ENCODE measurements at places on chromosomes 6 and 20. TPM values are rescaled to one million over a fixed set of nuclear protein-coding genes. Genes with fewer than 3 reads are reported as not detected.

DNA sequence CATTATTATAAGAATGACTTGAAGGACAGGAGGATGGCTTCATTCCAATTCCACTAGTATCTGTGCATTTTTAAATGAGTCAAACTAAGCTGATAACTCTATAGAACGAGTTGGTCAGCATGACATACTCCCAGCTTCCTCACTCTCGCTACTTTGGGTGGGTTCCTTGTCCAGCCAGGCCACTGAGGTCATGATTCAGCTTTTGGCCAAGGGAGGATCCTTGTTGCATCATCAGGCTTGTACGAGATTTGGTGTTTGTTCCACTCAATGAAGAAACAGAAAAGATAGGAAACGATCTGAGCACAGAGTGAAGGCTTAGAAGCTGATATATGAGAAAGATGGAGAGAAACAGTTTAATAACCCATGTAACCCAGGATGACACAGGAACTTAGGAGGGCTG, 19.8 kb downstream of the NEDD9 start:
- H3K27me3 ChIP-seq = no peaks in the 10 kb centered on the region

GRCh38 chr20:16556301-16556700, 16.9 kb downstream of the KIF16B start:
- no peak overlapping the region for H3K27ac ChIP-seq
- no peaks in the 10 kb centered on the region for H3K36me3 ChIP-seq
- peaks cover 14% of the 10 kb centered on the region for H3K4me1 ChIP-seq
- H3K4me3 ChIP-seq = no peak overlapping the region
- no peaks in the 10 kb centered on the region for H3K27me3 ChIP-seq

- H3K36me3 ChIP-seq = no peaks in the 10 kb centered on the region
- DNase-seq = no peak
- H3K4me3 ChIP-seq = no peak overlapping the region
- no peaks in the 10 kb centered on the region for H3K4me1 ChIP-seq
Measured at GRCh38 chr6:4451081-4451480, 315.7 kb upstream of the ECI2 start.

- no peaks in the 10 kb centered on the region for H3K4me1 ChIP-seq
- H3K4me3 ChIP-seq = no peak overlapping the region
- H3K27me3 ChIP-seq = no peaks in the 10 kb centered on the region
Measured at GRCh38 chr20:13141546-13141945, 79.5 kb upstream of the ISM1 start.

- DNase-seq = no peak
- peak overlapping the region; percentile 69 for H3K27ac ChIP-seq
Measured at GRCh38 chr6:142887517-142887916, 57.5 kb downstream of the HIVEP2 start.

DNA sequence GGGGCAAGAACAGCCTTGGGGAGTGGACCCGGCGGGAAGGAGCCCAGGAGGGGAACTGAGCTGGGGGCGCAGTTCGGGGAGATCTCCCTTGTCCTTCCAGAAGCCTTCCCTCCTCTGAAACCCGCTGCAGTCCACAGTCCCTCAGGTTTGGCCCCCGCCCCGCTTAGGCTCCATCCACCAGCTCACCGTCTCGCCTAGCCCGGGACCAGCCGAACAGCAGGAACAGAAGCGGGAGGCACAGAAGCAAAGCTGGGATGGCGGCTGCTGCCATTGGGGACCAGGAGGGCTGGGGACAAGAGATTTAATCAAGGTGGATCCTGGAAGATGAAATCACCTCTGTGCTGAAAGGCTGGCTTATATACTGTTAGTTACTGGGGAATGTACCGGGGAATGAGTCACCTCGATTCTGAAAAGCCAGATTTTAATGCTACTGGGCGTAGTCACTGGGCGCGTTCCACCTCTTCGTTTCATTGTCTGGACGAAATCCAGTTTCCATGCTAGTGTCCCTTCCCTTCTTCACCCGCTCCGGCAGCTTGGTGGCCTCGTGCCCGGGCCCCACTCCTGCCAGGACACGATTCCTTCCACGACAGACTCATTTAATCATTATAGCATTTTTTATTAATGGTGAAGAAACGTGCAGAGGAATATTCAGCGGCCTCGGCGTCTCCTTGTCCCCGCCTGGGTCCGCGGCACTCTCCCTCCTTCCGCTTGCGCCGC, at the start of gene RAET1L:
Gene RAET1L, minus strand, starts transcription at position 332 of the 717 bp plus-strand sequence. Its CDS starts 61 bp downstream, at position 271.
- no peaks in the 10 kb centered on the region for H3K36me3 ChIP-seq
- no peak for DNase-seq
- no peak within 1 kb of the TSS for H3K27ac ChIP-seq

DNA sequence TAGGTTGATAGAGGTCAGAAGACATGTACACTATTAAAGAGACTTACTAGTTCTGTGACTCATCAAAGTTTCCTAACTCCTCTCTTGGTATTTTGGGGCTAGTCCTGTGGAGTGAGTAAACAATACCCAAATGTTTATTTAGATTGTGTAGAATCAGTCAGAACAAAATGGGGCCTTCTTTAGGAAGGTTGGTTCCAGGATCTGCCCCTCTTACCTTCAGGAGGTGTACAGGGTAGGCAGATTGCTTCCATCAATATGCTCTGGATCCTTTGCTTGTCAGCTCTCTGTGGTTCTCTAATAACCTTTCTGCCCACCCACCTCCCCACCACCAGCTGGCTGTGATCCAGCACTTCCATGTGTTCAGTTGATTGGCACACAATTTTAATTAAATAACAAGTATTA, 107.0 kb downstream of the POPDC3 start:
- no peak for DNase-seq
- no peaks in the 10 kb centered on the region for H3K36me3 ChIP-seq
- H3K27me3 ChIP-seq = no peaks in the 10 kb centered on the region
- no peak overlapping the region for H3K4me3 ChIP-seq
- no peak overlapping the region for H3K27ac ChIP-seq
- no peaks in the 10 kb centered on the region for H3K4me1 ChIP-seq

GRCh38 chr6:144334150-144334708, 49.1 kb downstream of the UTRN start:
- H3K27me3 ChIP-seq = no peaks in the 10 kb centered on the region
- DNase-seq = peak; percentile 90
- peak overlapping the region; percentile 14 for H3K4me3 ChIP-seq
- H3K36me3 ChIP-seq = no peaks in the 10 kb centered on the region
- peaks cover 70% of the 10 kb centered on the region for H3K4me1 ChIP-seq

DNA sequence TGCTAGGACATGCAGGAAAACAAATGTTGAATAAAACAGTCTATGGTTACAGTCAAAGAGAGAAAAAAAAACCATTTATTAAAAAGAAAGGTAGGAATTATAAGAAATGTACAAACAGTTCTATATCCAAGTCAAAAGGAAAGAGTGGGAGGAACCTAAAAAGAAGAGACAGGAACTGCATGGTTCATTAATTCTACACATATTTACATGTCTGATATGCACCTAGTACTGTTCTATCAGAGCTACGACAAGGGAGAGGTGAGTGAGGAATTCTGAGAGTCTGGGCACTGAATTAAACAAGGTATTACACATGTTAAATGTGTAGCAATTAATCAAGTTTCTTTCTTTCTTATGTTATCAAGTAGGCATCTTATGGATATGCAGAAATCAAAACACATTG, 41.9 kb downstream of the SYCP2 start:
- H3K36me3 ChIP-seq = no peaks in the 10 kb centered on the region
- no peak overlapping the region for H3K4me3 ChIP-seq
- no peak for DNase-seq
- H3K27me3 ChIP-seq = no peaks in the 10 kb centered on the region
- H3K4me1 ChIP-seq = peaks cover 6% of the 10 kb centered on the region
- no peak overlapping the region for H3K27ac ChIP-seq

- H3K36me3 ChIP-seq = no peaks in the 10 kb centered on the region
- H3K4me3 ChIP-seq = peak overlapping the region; percentile 98
- H3K4me1 ChIP-seq = peaks cover 15% of the 10 kb centered on the region
- DNase-seq = peak; percentile 84
Measured at GRCh38 chr6:158560836-158561320, 987 bp downstream of the TMEM181 start.

GRCh38 chr6:132084811-132085509, 133.8 kb upstream of the CCN2 start:
- no peak overlapping the region for H3K4me3 ChIP-seq
- H3K4me1 ChIP-seq = no peaks in the 10 kb centered on the region
- DNase-seq = no peak

DNA sequence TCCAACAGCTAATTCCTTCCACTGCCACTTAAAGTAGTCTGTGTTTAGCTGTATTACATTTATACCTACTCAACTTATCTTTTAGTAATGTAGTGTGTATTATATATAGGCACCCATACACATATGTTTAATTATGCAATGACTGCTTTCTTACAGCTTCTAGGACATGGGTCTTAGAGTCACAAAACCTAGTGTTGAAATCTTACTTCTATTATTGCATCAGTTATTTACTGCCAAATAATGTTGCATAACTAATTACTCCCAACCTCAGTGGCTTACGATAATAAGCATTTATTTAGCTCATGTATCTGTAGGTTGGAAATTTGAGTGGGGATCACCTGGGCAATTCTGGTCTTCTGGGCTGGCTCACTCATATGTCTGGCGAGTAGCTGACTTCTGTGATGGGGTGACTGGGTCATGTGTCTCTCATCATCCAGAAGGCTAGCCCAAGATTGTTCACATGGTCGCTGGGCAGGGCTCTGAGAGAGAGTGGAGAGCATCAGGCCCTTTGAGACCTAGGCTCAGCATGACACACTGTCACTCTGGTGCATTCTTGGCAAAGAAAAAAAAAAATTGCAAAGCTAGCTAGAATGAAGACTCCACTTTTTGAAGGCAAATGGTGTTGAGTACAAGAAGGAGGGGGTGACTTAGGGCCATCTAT, 187.0 kb downstream of the PLCB1 start:
- H3K36me3 ChIP-seq = no peaks in the 10 kb centered on the region
- H3K4me1 ChIP-seq = no peaks in the 10 kb centered on the region
- DNase-seq = no peak

GRCh38 chr20:21529863-21530262, 16.0 kb upstream of the NKX2-2 start:
- no peak overlapping the region for H3K27ac ChIP-seq
- no peaks in the 10 kb centered on the region for H3K36me3 ChIP-seq
- peaks cover 3% of the 10 kb centered on the region for H3K27me3 ChIP-seq
- H3K4me1 ChIP-seq = no peaks in the 10 kb centered on the region
- no peak for DNase-seq

The SRMS gene
- polyA plus RNA-seq = 0.19 TPM

The RAET1G gene
- polyA plus RNA-seq = 0.09 TPM

The PPP1R11 gene
- 45.5 TPM for polyA plus RNA-seq

The WDR46 gene
- polyA plus RNA-seq = 101 TPM

The DEFB132 gene
- polyA plus RNA-seq = not detected

The PARD6B gene
- polyA plus RNA-seq = 1.1 TPM

The ABHD16B gene
- 0.49 TPM for polyA plus RNA-seq
